ENCODE measurements at places on chromosomes 5 and 9.

- DNase-seq: no peak
These were observed 29.9 kb downstream of the CSF2 start for GRCh38 chr5:132103332-132103951.

- DNase-seq: no peak
These were observed 41.6 kb downstream of the ADAMTS12 start for GRCh38 chr5:33850100-33850594.

DNA sequence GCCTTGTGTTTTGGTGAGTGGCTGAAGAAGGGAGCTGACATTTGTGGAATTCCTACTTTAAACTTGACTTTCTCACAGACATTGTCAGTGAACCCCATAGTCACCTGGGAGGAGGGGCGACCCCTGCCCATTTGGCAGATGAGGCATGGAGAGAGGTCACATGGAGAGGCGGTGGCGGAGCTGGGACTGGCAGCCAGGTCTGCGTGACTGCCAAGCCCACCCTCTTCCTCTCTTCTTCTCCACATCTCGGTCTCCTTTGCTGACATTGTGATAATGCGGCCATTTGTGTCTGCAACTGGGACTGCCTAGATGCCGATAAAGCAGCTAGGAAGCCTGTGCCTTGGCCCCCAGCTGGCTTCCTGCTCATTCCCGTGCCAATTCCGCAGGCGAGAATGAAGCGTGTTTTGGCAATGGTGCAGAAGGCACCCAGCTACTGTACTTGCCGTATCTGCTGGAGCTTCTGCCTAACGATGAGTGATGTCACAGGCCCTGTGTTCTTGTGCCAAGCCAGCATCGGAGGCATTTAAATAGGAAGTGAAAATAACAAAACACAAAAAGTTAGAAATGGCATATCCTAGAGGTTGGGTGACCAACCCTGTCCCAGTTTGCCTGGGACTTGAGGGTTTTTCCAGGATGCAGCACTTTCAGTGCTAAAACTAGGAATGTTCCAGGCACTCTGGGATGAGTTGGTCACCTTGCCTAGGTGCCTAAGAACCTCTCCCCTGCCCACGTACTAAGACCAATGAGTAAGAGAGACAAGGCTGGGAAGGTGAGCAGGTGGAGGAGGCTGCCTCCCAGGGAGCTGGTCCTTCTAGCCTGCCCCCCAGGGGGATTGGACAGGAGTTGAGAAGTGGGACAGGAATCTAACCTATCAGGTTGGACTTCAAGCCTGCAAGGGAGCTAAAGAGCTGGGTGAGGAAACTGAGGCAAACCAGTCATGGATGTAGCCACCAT, 23.6 kb downstream of the OLFML2A start:
- DNase-seq: no peak

DNA sequence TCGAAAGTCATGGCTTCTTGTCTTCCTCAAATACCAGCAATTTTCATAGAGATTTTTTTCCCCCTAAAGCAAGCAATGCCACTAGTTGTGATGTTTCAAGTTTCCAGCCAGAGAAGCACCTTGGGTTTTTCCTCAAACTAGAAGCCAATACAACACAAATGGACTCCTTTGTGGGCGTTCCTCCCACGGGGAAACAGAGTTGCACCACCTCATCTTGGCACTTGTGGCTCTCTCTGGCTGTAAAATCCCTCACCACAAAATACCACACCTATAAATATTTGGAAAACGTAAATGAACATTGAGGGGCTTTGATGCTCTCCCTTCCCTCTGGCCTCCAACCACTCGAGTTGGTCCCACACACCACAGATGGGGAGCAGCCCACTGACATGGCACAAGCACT, 67.2 kb upstream of the PCA3 start:
- DNase-seq: no peak

GRCh38 chr5:109929911-109930310, 240.2 kb downstream of the MAN2A1 start:
- no peak for DNase-seq

DNA sequence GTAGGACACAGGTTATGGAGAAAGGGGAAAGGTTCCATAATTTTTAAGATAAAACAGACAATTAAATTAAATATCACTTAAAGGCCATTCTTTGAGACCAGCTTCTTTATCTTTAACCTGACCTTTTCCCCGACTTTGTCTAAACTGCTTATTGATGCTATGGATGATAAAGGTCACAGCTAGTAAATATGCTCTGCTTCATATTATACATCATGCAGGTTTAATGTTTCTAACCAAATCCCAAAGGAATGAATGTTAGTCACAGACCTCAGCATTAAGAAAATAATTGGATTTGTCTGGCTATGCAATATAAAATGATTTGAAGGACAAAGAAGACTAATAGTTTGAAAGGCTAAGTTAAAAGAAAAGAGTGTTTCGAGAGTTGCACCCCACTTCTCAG, 147.6 kb downstream of the ST8SIA4 start:
- no peak for DNase-seq

Data from C1 segment of cervical spinal cord (tissue), 14 donors.